ENCODE measurements at places on chromosomes 6 and 20. TPM values are rescaled to one million over a fixed set of nuclear protein-coding genes. Genes with fewer than 3 reads are reported as not detected.

Gene PTCRA
- total RNA-seq: not detected

Gene KCNK5
- total RNA-seq: not detected

Gene ZNF391
- 1.0 TPM for total RNA-seq

Gene DNAH8
- total RNA-seq: under 0.01 TPM

Gene ADTRP
- total RNA-seq: 2.2 TPM

Gene COX4I2
- not detected for total RNA-seq

All from bronchial smooth muscle cell (primary cell).